ENCODE measurements at places on chromosomes 2 and 18.

DNA sequence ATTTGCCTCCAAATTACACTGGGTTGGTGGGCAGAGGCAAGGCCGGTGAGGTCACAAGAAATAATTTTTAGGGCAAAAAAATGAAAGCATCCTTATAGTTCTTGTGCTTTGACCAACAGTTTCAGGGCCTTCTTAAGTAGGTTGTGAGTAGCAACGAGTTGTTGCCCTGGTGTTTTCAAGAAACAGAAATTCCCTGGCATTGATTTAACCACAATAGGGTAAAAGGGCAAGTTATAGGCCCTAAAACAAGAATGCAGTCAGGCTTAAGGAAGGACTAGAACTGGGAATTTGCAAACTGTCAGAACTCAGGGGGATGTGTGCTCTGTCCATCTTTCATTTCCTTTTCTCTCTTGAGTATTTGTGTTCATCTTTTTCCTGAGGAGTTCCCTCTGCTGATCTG, 46.1 kb upstream of the STPG4 start:
- DNase-seq, result no peak

- no peak for DNase-seq
Observed at GRCh38 chr2:129656081-129656598, 323.3 kb upstream of the RAB6C start.

- DNase-seq, result no peak
Observed at GRCh38 chr2:184316921-184317320, 281.4 kb upstream of the ZNF804A start.

GRCh38 chr18:10249270-10249669, 205.2 kb upstream of the APCDD1 start:
- no peak for DNase-seq

DNA sequence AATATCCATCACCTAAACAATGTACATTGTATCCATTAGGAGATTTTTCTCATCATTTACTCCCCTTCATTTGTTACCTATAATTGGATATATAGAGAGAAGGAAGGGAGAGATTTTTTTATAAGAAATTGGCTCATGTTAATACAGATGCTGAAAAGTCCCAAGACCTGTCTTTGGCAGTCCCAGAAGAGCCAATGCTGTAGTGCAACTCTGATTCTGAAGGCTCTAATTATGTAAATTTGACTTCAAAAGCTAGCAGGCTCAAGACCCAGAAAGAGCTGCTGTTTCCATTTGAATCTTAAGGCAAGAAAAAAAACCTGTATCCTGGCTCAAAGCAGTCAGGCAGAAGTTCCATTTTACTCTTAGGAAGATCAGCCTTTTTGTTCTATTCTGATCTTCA, 1245.5 kb upstream of the FAM98A start:
- no peak for DNase-seq

GRCh38 chr2:174888146-174888545, 117.0 kb downstream of the CHN1 start:
- DNase-seq, result no peak

DNA sequence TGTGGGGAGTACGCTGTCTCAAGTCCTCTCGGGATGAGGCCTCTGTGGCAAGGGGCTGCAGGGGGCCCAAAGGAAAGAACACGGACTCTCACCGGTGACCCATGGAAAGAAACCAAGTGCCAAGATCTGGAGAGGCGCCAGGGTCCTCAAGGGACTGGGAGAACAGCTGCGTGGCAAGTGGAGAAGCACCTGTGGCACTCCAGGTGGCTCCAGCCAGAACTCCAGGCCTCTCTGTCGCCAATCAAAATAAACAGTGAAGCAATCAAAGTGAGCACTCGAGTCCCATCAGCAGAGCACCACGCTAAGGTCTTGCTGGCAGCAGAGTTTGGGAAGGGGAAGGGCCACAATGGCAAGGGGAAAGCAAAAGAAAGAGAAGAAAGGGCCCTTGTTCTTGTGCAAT, 54.7 kb downstream of the BCL2 start:
- no peak for DNase-seq

DNA sequence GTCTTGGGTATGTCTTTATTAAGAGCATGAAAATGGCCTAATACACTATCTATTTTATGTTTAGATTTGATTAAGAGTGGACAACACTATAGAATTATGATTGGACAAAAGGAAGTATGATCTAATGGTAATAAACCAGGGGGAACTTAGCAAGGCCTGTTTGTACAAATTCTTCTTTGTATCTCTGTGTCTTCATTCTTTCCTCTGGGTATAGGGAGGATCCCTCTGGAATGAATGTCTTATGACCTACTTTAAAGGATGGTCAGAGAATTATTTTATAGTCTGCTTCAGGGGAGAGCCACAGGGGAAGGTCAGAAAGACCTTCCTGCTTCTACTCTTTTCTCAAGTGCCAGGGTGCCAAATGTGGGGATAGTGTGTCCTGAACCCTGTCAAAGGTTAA, 42.8 kb upstream of the FANCL start:
- DNase-seq, result no peak

DNA sequence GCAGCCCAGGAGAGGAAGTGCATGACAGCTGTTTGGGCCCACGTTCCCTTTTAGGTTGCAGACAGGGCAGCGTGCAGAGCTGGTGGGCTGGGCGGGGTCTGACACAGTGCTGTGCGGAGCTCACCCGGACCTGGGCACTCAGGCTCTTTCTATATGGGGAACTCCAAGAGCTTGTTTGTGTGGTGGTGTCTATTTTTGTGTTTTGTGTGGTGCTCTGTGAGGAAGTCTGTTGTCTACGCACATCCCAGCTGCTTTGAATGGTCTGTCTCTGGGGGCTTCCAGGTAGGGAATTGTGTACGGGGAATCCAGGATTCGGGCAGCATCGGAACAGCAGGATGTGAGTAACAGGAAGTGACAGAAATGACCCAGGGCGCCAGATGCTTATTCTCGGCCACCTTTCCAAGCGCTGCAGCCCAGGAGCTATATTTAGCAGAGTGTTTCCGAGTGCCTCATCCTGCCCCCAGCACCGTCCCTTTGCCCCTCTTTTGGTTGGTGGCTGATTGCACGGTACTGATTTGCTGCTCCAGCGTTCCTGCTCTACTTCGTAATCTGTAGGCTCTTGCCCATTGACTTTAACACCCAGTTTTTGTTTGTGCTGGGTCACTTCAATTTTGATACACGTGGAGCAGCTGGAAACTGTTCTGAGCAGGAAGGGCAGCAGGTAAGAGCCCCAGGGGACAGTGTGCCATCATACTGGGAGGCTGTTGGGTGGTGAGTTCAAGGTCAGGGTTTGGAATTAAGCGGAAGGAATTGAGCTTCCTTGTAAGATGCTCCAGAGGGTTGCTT, 64.7 kb downstream of the DGKD start:
- peak; percentile 21 for DNase-seq

DNA sequence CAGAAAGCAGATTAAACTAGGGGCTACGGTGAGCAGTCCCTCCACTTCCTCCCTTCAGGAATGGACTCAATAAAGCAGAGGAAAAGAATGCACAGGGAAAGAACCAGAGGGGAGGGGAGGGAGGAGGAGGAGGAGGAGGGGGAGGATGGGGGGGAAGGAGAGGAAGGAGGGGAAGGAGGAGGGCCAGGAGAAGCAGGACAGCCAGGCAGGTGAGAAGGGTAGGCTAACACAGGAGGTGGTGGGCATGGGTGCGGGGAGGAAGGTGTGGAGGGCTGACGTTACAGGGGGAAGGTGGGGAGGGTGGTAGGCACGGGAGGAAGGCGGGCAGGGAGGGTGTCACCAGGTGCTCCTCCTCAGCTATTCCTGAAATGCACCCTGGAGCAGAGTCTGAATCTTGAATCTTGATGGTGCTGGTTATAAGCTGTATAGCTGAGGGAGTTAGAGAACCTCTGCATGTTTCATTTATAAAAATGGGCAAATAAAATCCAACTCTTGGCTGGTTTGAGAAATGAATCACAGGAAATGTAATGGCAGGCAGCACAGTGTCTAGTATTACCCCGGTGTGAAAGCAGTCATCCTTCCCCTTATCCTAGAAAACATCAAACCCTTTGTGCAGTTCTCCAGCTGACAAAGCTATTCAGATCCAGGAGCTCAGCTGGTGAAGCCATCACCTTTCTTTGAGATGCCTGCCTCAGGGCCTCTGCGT, 3.4 kb downstream of the TMEM18 start:
- DNase-seq, result no peak

- no peak for DNase-seq
Observed at GRCh38 chr2:60407398-60407797, 146.1 kb downstream of the BCL11A start.

DNA sequence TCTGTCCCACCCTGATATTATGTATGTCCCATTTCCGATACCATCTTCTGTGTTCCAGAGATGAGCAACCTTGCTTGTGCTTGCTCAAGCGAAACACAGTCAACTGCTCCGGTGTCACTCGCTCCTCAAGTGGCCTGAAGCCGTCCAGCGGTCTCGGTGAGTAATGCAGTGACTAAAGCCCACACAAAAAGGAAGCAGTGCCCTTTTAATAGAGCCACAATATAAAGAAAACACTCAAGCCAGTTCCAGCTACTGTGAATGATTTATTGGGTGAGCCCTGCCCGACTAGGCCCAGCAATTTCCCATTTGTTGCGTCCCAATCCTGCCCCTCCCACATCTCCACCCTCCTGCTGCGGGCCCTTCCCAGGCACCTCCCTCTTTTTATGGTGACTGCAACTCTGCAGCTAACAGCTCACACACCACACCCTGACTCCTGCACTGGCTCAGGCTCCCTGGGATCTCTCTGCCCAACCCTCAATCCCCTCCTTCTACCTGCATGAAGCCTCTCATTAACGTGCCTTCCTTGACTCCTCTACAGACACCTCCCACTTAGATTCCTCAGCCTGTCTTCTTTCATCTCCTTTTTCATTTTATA, 44.2 kb upstream of the DSC1 start:
- DNase-seq, result no peak

DNA sequence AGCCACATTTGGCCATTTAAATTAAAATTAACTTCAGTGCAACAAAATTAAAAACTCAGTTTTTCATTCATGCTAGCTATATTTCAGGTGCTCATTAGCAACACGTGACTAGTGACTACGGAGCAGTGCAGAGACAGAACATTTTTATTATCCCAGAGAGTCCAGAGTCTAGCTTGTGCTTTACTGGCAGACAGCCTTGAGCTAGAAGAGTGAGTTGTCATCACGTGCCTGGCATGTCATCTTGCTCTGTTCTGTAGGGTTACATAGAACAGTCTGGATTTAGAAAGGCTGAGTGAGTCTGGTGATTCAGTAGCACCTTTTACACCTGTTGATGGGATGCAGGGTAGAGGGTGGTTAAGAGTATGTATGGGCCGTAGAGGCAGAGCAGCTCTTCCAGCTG, 136.9 kb upstream of the IL1R2 start:
- no peak for DNase-seq

DNA sequence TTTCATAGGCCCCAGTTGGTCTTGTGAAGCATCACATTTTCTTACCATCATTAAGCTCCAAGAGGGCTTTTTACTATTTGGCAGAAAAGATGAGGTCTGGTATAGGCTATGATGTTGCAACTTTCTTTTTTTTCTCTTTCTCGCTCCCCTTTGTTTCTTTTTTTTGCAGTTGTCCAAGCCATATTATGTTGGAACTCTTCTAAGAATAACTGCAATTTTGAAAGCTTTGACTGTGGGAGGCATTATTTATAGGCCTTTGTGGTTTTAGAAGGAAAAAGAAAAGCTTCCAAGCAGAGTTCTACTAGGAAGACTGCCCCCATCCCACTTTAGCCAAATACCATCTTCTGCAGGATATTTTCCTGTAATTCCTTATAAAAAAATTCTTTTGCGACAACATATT, 571.6 kb downstream of the ARHGAP15 start:
- no peak for DNase-seq

- no peak for DNase-seq
Observed at GRCh38 chr2:29015701-29016470, 34.8 kb downstream of the TOGARAM2 start.

DNA sequence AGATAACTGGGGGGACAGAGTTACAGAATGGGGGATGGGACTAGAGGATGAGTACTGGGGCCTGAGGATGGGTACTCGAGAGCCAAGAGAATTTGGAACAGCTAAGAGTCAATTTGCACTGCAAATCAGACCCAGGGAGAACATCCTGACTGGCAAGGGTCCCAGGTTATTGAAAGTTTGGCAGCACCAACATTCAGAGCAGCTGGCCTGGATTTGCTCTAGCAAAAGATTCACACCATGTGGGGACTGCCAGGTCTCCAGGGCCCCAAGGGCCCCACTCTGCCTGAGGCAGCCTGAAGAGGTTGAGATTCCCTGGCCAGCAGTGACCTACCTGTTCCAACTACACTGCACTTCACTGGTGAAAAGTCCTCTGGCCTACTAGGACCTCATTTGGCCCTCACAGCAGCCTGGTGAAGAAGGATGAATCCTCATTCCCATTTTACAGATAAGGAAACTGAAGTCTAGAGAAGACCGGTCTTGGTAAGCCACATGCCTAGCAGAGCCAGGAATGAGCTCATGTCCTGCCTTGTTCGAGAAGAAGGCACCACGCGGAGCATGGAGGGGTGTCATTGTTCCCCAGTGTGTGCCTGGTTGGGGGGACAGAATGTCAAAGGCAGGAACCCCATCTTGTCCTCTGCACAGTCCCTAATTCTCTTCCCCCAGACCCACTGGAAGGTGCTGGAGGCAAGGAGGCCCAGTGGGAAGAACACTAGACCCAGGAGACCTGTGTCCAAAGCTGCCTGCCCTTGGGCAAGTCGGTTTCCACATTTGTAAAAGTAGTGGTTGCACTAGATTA, 258.6 kb downstream of the TNS1 start:
- no peak for DNase-seq

DNA sequence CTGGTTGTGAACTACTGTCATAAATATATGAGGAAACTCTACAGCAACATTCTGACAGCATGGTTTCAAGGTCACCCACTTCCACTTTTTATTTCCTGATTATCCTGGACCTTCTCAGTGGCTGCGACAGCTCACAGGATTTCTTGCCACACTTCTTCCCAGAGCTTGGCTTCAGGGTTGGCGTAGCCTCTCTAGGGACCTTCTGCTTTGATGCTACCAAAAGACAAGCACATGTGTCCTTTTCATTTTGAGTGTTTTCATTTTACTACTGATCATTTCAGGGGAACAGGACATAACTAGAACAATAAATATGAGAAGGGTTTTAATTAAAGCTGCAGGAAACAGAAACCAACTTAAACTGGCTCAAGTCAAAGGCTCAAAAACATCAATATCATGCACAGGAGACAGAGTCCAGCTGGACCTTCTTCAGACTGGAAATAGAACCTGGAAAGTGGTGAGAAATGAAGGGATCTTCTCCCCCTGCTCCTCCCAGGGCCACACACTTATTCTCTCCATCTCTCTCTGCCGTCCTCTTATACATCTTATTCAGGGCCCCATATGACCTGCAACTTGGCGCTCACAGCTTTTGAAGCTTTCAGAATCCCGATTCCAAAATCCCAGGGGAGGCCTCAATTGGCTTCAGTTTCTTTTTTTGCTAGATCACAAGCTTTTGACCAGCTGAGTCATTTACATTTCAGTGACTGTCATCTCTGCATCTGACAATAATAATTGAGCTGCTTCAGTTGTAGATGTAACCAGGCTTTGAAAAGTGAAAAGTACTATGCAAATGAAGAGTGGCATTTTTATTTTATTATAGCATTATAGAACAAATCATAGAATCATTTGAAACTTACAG, 9.7 kb downstream of the VIT start:
- no peak for DNase-seq

GRCh38 chr2:187862715-187863114, 308.5 kb upstream of the TFPI start:
- DNase-seq, result no peak

All from T-helper 9 cell (primary cell).